ENCODE measurements at places on chromosomes 5 and 9.
A peak's percentile ranks its signal among the peaks of the same experiment; 100 is the strongest.

DNA sequence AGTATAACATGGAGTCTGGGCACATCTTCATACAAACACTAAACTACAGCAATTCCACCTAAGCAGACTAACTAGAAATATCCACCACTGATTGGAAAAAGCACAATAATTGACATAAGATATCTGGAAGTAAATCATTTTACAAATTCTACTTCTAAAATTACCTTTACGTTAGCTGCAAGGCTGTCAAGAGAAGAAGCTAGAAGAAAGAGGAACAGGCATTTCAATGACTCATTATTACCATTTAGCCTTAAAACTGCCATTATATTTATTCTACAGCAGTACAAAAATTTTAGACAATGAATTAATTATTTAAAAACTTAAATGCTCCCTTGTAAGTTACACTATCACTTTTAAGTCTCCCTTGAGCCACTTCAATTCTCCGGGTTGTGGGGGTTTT is 43.4 kb upstream of the PLPP6 start:
- no peak for DNase-seq

- DNase-seq: no peak
These were observed 130.7 kb upstream of the TBCA start for GRCh38 chr5:77906806-77907205.

GRCh38 chr9:94829380-94830070 is 103.0 kb downstream of the AOPEP start:
- no peak for DNase-seq

GRCh38 chr5:158436271-158437065 is 577.5 kb upstream of the CLINT1 start:
- no peak for DNase-seq

DNA sequence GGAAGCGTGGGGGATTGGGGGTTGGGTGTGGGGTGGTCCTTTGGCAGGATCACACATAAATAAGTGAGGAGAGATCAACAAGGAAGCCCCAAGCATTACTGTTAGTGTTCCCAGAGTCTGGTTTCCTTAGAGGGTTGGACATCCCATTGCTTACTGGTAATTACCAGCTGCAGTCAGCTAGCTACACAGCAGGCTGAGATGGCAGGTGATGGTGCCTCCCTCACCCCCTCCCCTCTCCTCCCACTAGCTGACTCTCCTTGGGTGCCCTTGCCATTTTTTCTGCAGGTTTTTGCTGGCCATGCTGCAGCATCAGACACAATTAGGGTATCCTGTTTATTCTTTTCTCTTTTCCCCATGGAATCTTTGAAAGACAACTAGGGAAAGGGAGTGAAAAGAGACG is 107.5 kb upstream of the TLR4 start:
- DNase-seq: no peak

DNA sequence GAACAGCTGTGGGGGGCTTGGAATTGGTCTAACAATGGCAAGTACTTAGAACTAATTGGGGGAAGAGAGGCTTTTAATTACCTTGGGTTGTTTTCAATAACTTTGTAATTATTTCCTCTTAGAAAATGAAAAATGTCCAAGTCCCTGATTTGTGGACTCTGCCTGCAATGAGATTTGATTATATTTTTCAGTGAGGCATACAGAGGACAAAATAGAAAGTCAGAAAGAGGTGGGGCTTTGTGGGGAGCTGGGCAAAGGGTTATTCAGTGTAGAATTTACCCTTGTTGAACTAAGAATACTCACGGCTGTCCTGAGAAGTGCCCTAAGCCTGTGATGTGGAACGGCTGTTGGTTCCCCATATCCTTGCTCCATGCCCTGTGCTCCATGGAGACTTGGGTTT is 153.0 kb downstream of the ICE1 start:
- DNase-seq: no peak

DNA sequence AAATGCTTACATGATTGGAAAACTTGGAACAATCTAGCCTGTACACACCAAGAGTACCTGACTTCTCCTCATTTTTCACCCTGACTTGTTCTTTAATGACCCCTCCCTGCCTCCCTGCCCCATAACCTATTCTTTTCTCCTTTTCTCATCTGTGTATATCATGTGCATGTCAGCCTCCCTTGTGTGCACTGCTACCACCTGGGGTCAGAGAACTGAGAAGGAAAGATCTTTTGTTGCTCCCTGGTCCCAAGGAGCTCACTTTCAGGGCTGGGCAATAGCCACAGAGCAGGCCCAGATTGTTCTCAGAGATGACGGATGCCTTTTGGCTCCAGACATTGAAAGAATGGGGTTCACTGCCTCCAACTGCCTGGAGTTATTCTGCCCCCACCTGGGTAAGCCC is 5.1 kb downstream of the MAP1B start:
- DNase-seq: no peak

DNA sequence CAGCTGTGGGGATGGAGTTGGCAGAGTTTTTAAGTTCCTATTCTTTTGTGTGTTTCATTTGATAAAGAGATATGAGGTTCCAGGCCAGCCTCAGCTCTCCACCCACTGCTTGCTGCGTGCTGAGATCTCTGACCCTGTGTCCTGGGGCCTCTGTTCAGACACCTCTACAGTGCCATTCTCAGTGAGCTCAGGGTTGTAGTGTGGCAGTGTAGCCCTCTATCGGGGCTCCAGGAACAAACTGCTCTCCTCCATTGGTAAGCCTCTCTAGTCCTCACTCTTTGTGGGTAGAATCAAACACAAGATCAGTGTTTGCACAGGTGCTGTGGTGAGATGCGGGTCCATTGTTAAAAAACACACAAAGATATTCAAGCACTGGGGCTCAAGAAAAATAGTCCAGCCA is 386.6 kb upstream of the RPS23 start:
- DNase-seq: no peak

DNA sequence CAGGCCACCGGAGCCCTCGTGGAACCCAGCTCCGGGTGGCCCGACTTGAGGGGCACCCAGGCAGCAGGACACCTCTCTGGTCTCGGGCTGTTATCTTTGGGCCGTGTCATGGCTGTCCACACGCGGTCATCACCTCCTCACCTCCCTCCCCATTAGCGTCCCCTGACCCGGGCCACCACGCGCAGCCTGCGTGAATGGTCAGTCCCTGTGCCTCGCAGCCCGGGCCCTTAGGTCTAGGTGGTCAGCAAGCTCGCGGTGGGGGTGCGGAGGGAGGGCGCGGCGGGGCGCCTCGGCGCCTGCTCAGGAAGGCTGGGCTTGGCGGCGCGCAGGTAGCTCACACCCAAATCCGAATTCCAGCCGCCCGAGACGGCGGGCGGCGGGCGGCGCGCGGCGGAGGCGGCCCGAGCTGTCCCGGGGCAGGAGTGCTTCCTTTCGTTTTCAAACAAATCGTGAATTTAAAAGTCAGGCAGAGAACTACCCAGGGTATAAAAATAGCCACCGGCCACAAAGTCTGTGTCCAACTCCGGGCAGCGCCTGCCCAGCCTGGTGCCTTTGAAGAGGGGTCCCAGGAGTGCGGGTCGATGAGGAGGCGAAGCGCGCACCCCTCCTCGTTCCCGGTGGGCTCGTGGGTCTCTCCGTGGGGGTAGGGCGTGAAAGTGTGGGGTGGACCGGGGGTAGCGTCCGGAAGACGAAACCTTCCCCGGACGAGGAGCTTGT is 1.0 kb upstream of the RXRA start:
- no peak for DNase-seq

- DNase-seq: no peak
These were observed 212.1 kb upstream of the FBN2 start for GRCh38 chr5:128750155-128750554.

DNA sequence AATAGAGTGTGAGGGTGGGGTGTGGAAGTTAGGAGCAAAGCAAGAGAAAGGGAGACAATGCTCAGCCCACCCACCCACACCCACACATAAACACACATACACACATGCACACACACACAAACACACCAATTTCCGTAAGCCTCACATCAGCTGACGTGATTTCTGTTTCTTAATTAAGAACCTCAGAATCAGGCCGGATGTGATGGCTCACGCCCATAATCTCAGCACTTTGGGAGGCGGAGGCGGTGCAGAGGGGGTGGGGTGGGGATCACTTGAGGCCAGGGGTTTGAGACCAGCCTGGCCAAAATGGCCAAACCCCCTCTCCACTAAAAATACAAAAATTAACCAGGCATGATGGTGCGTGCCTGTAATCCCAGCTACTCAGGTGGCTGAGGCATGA is 26.4 kb upstream of the PIK3R1 start:
- DNase-seq: no peak

GRCh38 chr9:17063535-17064135 is 71.2 kb upstream of the CNTLN start:
- DNase-seq: no peak

GRCh38 chr5:94691291-94691690 is 72.8 kb downstream of the SLF1 start:
- no peak for DNase-seq

DNA sequence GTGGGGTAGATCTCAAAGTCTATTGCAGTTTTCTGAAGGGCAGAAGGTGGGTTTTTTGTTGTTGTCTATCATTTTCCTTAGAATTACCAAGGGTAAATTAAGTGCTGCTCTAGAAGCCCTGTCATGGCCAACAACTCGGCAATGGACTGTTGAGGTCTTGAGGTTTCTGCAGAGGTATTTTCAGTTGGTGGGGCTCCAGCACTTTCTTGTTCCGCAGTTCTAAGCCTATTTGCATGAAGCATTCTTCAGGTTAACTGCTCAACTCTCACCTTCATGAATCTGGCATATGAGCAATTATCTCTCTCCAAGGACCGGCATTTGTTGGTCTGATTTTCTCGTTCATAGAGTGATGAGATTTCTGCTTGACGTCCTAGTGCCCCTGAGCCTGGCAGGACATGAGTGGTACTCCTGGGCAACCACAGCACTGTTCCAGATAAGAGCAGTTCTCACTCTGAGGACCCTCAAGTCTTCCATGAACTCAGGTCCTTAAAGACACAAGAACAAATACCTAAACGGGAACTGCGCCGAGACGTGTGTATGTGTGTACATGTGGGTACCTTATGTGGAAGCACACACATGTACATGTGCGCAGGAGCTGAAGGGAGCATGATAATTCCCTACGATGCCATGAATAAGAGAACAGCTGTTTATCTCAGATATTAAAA is 544.5 kb downstream of the CSNK1G3 start:
- DNase-seq: no peak

DNA sequence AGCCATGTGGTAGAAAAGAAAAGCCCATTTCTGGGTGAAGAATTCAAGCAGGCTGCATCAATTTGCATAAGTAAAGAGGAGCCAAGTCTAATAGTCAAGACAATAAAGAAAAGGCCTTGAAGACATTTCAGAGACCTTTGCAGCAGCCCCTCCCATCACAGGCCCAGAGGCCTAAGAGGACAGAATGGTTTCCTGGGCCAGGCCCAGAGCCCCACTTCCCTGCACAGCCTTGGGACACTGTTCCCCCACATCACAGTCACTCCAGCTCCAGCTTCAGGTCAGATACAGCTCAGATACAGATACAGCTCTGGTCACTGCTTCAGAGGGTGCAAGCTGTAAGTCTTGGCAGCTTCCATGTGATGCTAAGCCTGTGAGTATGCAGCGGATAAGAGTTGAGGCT is 29.1 kb downstream of the PLGRKT start:
- DNase-seq: no peak

- no peak for DNase-seq
These were observed 65.4 kb upstream of the GARNL3 start for GRCh38 chr9:127199001-127199791.

- DNase-seq: no peak
These were observed 14.2 kb downstream of the PRRT1B start for GRCh38 chr9:131559421-131560000.

- DNase-seq: no peak
These were observed 135.6 kb downstream of the DOCK2 start for GRCh38 chr5:169772688-169773087.

- DNase-seq: peak; percentile 33
These were observed 70.1 kb upstream of the RAPGEF1 start for GRCh38 chr9:131809941-131810344.

DNA sequence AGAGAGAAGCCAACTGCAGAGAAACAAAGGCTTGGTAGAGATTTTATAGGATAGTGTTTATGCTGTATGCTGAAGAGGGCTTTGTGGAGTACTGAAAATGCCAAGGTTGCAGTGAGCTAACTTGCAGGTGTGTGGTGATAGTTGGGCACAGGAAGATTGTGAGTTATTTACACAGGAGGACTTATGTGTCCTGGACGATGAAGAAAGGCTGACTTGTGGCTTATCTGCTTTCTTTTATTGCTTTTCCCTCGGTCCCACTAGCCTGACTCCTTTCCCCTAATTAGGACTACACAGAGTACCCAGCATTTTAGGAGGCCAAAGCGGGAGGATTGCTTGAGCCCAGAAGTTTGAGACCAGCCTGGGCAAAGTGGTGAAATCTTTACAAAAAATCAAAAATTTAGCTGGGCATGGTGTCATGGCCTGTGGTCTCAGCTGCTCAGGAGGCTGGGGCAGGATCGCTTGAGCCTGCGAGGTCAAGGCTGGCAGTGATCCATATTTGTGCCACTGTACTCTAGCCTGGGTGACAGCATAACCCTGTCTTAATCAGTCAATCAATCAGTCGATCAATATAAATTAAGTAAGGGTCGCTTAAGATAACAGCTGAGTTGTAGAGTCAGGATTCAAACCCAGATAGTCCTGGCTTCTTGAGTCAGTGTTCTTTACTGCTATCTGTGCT is 61.9 kb downstream of the UBE2R2 start:
- DNase-seq: no peak

DNA sequence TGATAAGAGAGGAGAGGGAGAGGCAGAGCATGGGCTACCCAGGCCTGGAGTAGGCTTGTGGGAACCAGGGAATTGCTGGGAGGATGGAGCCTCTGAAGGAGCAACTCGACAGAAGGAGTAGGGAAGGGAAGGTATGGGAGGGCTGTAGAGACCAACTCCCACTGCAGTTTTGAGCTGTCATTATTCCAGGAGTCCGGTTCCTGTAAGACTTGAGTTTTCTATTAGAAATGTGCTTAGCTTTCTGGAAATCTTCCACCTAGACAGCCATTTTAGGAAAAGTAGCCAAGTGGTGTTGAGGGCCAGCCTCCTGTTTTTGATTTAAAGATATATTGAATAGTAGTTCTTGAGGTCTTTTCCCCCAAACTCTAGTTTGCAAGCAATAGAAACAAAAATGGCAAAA is 323.5 kb downstream of the LRRC70 start:
- DNase-seq: no peak

DNA sequence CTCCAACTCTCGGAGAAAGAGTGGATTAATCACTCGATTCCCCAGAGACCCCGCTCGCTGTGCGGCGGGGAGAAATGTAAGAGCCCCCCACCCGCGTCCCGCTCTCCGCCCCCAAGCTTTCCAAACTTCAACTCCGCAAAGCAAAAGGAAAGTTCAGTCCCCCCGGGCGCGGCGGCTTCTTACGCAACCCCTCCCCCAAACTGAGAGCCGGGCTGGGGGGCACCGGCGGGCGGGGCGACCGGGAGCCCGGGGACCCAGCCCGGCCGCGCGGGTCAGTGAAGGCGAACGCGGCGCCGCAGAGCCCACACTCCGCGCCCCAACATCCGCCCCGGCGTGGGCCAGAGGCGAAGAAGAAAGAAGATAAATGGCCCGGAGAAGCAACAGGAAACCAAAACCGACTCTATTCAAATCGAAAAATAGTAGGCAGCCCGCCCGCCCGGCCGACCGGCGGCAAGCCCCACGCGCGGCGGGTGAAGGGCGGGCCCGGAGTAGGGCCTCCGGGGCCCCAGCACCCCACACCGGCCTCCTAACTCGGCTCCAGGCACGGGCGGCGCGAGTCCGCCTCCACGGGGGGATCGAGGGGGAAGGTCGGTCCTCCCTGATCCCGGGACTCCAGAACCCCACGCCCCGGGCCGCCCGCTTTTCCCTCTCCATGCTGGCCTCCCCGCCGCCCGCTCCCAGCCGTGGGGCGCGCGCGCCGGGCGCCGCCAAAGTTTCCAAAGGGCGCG is 720 bp downstream of the NOTCH1 start:
- no peak for DNase-seq

GRCh38 chr5:75368391-75368790 is 31.4 kb downstream of the HMGCR start:
- peak; percentile 14 for DNase-seq

Measured in AG04449 (cell line).